ENCODE measurements at places on chromosomes 2 and 18.
A peak's percentile ranks its signal among the peaks of the same experiment; 100 is the strongest.

DNA sequence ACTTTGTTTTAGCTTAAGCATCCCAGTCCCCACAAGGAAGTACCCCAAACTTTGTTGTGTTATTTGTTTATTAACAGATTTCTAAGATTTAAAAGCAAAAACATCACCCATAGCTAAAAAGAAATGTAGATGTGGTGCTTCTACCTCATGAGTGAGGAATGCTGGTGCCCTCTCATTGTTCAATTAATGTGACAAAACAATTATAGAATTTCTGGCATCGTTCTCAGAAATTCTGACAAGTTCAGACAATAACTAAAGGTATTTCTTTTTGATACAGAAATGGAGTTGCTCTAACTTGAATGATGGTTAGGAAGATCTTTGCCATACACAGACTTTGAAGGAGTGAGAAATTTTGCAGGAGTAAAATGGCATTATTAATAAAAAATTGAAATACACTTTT lies 42.9 kb downstream of the SPRED2 start:
- DNase-seq: no peak

- DNase-seq: no peak
Observed at GRCh38 chr2:165193178-165193777, 10.6 kb downstream of the SCN3A start.

DNA sequence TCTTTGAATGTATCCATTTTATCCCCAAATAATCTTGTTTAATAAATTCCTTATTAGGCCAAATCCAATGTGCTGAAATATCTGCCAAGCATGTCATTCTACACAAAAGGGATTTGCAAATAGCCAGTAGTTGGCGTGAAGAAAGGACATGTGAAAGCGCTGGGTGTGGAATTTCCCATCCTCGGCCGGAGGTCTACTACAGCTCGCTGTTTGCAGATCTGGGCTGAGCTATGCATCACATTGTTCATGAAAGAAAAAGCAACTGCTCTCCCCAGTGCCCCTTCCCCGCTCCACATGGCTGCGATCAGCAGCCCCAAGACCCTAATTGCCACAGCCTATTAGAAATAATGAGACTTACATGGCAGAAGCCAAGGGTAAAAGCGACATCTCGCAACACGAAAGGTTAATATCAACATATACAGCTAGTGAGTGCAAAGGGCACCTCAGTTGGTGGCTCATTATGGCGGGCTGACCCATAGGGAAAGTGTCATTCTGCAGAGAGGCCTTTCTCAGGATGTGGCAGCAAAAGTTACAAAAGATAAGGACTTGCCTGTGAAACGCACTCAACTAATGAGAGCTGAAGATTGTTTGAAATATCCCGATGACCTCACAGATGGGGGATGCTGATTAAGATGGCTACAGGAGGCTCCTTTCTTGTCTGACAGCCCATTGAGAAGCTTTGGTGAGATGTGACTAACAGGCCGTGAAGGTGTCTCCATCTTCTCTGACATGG lies 126.9 kb upstream of the CYP1B1 start:
- DNase-seq: no peak

- DNase-seq: no peak
Observed at GRCh38 chr2:160491911-160492371, 1.7 kb downstream of the RBMS1 start.

DNA sequence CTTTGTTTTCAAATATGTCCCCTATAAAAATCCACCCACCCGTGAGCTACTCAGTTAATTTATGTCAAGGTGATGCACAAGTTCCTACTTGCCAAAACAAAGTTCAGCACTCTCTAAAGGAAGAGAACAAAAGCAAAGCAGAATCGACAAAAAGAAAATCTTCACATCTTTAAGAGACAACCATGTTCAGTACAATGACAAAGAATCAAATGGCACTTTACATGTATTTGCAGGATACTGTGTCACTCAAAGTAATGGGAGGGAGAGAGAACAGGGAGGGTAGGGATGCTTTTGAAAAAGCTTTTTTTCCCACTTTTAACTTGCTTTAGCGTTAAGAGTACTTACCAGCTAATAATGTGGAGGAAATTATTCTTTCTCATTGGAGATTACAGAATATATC lies 39.0 kb upstream of the FAM237A start:
- no peak for DNase-seq

- no peak for DNase-seq
Observed at GRCh38 chr18:62715759-62716615, 646 bp downstream of the PHLPP1 start.

- no peak for DNase-seq
Observed at GRCh38 chr18:68484241-68484640, 230.7 kb downstream of the TMX3 start.

DNA sequence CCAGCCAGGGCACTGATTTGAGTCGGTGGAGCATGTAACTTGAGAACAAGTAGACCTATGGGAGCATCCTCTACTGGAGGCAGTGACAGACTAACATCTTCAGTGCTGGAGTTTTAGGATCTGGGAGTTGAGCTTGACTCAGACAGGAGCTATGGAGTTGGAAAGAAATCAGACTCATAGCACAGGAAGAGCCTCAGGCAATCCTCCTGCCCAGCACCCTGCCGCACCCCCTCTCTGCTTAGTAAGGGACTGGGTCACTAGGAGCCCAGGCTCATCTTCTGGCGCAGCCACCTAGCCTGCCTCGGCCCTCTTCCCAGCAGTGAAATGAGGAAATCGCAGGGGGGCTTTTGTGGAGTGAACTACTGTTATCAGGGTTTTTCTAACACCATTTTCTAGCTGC lies 3.6 kb downstream of the ARID5A start:
- no peak for DNase-seq

DNA sequence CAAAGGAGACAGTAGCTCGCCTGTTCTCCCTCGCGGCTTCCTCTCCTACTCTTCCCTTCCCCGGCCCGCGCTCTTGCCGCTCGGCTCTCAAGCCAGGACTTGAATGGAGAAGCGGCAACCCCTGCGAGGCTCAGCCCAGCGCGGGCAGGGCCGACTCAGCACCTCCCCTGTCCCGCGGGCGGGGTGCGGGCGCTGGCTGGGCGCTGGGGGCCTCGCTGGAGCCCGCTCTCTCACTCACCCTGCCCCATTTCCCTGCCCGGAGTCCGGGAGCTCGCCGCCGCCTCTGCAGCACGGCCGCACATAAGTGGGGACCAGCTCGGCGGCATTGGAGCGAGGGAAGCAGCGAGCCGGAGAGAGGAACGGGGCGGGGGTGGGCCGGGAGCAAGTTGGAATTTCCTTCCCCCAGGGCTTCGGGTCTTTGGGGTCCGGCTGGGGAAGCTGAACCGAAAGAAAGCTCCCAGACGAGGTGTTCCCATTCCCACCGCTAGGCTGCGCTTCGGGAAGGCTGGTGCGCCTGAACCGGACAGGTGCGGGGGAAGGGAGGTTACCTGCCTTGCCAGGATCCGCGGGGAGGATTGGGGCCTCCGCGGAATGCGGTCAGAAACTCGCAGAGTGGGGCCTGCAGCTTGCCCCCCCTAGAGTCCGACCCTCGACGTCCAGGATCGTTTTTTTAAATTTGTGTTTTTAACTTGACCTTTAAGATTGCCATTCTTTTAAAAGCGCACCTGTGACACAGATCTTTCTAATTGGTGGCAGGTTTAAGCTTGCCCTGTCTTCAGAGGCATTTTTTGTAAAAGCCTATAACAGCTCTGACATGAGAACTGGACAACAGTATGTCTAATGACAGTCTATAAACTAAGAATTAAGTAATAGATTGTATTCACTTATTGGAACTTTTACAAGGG lies at the start of gene COBLL1:
Gene COBLL1, minus strand, starts transcription at position 105 of the 905 bp plus-strand sequence. CDS start 627 bp downstream, outside the sequence.
- DNase-seq: peak; percentile 38

- DNase-seq: no peak
Observed at GRCh38 chr2:70613521-70613920, 59.9 kb upstream of the TGFA start.

DNA sequence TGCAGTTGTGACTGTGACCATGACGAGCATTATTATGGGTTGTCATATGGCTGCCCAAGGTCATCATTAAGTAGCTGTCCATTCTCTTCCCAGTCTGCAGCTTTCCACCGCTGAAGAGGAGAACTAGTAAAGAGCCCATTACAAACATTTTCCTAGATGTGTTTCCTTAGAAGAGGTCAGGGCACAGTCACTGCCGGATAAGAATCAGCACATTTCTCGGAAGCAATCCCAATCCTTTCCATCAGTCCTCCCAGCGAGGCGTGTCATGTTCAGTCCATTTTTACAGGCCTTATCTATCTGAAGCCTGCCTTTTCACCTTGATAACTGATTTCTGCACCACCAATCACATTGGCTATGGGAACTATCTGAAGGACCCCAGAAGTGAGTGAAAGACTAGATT lies 319.9 kb upstream of the SLC14A2 start:
- no peak for DNase-seq

DNA sequence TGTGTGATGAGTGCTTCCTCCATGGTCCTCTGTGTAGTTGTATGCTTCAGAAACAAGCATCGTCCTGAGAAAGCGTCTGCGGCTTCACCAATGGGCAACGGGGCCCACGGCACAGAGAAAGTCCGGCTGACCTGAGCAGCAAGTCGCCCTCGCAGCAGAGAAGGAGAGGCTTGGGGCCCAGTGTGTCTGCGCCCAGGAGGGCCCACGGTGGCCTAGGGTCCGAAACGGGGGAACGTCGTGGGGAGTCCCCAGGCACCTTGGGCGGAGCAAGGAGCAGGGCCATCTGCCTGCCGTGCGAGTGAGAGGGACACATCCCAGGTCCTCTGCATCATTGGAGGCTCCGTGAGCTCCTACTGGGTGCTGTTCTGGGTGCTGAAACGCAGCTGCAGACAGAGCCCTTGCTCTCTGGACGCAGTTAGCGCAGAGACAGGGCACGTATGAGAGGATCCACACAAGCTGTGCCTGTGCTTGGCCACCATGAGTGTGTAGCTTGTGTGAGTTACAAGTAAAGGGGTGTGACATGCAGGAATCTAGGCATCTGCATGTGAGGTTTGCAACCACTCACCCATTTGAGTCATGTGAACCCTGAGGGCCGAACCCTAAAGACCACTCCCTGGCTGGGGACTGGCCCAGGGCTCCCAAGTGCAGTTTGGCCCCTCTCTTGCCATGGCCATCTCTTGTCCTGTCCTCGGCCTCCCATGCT lies 10.6 kb downstream of the GPC1 start:
- no peak for DNase-seq

DNA sequence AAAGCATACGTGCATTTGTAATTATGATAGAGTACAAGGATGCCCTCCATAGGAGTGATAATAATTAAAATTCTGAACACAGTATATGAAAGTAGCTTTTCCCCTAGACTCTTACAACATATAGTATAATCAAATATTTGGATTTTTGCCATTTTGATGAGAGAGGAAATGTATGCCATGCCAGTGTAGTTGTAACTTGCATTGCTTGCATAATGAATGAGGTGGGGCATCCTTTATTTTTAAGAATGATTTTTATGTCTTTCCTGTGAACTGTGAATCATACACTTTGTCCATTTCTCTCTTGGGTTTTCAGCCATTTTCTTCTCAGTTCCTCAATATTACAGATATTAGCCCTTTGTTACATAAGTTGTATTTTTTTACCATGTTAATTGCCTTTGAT lies 197.5 kb downstream of the SCG2 start:
- no peak for DNase-seq

DNA sequence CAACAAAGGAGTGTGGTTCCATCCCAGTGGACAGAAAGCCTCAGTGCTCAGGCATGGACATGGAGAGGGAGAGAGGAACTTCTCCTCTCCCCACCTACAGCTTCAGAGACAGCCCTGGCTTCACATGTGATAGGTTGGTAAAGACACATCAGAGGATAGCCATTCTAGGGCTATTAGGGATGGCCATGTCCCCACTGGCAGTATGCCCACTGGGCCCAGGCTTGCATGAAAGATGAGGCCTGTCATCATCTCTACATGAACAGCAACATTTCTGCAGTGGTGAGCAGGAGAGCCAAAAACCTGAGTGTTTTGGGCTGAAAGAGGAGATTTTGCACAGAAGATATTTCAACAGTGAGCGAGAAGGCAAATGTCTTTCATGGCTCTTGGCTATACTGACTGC lies 517.2 kb downstream of the NR4A2 start:
- no peak for DNase-seq

- DNase-seq: peak; percentile 9
Observed at GRCh38 chr2:161415987-161416707, at the start of gene TBR1. Gene TBR1 (plus strand): TSS chr2:161416297. CDS start chr2:161416411, 114 bp downstream.
